ENCODE measurements at places on chromosomes 2 and 18.
A peak's percentile ranks its signal among the peaks of the same experiment; 100 is the strongest.

- peak; percentile 42 for DNase-seq
Observed at GRCh38 chr2:11160731-11161455, 5.6 kb downstream of the SLC66A3 start.

- DNase-seq: no peak
Observed at GRCh38 chr2:38835015-38835601, 40.6 kb downstream of the DHX57 start.

DNA sequence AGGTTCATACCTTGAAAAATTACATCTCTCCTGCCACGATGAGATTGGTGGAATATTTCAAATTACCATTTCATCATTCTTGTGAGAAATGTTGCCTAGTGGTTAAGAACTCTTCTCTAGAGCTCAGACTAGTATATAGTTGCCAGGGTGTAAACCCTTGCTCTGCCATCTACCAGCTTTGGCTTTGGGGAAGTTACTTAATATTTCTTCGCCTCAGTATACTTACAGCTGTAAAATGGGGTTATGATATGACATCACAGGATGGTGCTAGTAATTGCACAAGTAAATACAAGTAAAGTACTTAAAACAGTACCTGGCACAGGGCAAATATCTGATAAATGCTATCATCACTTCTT lies 1.5 kb downstream of the SPOPL start:
- DNase-seq: no peak

DNA sequence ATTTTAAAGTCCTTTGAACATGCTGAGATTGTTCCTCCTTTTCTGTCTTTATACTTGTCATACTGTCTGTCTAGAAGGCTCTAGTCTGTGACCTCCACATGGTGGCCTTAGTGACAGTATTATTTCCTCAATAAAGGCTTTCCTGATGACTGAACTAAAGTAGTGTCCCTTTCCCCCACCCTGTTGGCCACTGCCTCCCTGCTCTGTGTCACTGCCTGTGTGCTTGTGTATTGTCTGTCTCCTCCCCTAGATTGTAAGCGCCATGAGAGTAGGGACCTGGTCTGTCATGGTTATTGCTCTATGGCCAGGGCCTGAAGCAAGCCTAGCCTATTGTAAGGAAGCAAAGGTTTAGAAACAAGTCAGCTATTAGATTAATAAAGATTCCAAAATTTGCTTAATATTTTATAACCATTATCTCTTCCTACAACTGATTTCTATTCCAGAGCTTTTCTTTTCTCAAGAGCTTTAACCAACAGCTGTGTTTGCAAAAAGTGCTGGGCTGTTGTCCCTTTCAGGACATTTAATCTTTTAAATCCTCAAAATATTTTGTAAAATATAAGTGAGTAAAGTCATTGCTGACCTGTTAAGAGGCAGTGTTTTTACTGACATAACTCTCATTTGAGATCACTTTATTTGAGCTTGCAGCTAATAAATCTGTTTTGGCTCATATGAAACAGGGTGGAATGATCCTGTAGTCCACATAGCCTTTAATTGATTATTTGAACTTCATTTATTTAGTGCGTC lies 35.5 kb downstream of the DIS3L2 start:
- DNase-seq: no peak

- no peak for DNase-seq
Observed at GRCh38 chr2:75513616-75514170, 47.0 kb downstream of the EVA1A start.

DNA sequence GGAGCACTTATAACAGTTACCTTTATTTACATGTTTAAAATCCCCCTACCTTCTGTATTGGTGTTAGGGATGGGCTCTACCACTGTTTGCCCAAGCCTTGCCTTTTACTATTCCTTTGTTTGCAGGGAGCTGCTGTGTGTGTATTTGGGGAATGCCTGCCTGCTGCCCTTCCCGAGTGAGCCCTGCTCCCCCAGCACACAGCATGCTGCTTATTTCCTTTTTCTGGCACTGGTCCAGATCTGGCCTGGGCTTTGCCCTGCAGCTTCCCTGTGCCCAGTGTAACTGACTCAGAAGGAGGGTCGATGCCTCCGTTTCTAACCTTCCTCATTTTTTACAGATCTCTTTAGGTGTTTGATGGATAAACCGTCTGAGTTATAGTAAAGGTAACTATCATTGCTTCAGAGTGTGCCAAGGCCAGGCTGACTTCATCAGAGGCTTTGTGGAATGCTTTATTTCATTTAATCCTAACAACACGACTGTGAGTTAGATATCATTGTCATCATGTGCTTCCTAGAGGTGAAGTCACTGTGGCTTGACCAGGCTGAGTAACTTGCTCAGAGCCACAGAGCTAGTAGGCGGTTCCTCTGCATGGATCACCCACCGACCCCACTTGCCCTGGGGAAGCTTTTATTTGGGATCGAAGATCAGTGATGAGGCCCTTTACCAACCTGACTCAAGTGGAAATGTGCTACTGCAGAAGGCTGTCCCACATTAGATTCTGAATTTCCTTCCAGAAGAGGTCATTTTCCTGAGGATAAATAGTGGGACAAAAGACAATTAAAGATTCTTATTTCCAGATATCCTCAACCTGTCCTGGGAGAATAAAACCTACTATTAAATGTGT lies 238.8 kb downstream of the ZNF407 start:
- DNase-seq: no peak

DNA sequence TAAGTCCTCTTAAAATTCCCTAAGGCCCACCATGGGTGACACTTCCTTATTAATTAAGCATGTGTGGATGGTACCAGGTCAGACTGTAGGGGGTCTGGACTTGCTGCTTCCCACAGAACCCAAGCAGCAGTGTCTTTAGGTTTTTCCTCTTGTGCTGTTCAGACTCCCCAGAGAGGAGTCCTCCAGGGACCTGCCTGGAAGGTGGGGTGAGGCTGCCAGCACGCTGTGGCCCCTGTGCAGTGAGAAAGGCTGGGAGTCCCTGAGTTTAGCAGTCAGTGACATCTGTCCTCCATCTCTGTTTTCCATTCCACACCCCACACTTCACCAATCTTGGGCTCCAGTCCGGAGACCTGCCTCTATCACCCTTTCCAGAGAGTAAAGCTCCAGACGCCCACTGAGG lies 18.0 kb upstream of the ST3GAL5 start:
- no peak for DNase-seq
